ENCODE measurements at places on chromosomes 6 and 20.
A peak's percentile ranks its signal among the peaks of the same experiment; 100 is the strongest.

GRCh38 chr20:62972845-62973745, 20.6 kb downstream of the SLC17A9 start:
- no peak for DNase-seq

- no peak for DNase-seq
These were observed 113.4 kb upstream of the MRPS10 start for GRCh38 chr6:42331019-42331418.

DNA sequence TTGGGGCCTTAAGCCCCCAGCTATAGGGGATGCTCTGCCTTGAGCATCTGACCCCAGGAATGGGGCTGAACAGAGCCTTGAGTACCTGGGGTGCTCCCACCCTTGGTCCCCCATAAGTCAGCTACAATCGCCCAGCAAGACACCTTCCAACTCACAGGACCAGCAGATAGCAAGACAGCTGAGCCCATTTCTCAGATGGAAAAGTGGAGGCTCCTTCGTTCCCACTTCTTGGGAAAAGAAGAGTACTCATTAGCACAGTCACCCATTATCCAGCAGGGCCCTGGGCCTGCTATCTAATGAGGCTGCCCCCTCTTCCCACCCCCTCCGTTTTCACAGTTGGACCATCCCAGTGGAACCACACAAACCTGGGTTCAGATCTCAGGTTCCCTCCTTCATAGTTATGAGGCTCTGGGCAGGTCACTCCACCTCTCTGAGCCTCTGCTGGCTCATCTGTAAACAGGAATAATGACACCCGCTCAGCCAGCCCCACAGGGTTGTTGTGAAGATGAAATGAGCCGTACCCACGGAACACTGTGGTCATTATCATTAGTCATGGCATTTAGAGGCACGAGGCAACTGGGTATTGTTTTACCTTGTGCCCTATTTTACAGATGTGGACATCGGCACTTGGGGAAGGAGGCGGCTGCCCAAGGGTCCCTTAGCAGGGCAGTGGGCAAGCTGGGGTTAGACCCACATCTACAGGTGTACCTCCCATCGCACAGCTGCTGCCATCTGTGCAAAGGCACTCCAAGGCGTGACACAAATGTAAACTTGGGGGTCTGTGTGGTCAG, 4.5 kb downstream of the LPIN3 start:
- no peak for DNase-seq

- DNase-seq = no peak
These were observed 84.5 kb upstream of the QKI start for GRCh38 chr6:163329991-163330390.

GRCh38 chr20:34955231-34956040, at the start of the genes GSS and MYH7B:
Gene GSS, minus strand, starts transcription at chr20:34955806. Its CDS starts 3,954 bp downstream, at chr20:34951852.
Gene MYH7B, plus strand, starts transcription at chr20:34955868. Its CDS starts 22,138 bp downstream, at chr20:34978006.
- peak; percentile 57 for DNase-seq

- no peak for DNase-seq
These were observed 480.7 kb downstream of the RFPL4B start for GRCh38 chr6:112827793-112828192.

DNA sequence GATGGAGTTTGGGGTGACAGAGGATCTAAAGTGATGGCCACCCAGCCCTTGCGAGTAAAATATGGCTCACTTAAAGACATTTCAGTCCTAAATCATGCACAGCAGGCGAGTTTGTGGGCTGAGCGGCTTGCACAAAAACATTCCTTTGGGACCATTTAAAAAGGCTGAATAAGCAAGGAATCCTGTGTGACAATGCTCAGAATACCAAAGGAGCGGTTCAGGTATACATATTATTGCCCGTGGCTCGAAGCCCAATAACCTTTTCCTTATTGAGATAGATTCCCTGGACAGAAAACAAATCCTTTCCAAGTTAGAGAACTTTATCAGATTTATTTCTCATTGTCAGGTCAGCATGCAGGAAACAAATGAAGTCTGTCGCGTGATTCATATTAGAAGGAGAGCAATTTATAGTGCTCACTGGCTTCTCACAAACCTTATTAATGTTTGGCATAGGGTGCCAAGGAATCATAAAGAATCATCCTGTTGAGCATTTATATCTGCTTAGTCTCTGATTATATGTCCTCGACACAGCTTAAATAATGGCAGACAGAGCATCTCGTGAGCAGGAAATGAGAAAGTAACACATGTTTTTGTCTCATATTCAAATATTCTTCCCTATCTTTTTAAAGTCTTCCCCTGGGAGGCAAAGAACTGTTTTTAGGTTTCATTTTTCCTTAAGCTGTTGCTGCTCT, 121.3 kb downstream of the TRMT11 start:
- DNase-seq = no peak

- DNase-seq = no peak
These were observed 933 bp upstream of the APOM start for GRCh38 chr6:31654574-31655348.

GRCh38 chr6:166604328-166604727, 17.9 kb upstream of the RAMACL start:
- no peak for DNase-seq

DNA sequence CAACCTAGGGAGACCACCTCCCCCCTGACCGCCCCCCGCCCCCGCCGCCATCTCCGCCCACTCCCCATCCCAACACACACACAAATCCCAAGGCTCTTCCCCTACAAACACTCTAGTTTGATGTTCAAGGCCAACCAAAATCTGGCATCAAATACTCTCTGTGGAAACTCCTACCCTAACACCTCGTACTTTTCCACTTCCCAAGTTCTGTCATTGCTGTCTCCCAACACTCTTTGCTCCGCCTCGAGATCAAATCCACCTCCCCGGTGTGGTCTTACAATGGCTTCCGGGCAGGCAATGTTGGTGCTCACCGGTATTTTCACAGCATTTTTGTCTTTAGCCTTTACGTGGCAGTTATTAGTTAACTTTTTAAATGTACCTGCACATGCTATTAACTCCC, 4.8 kb upstream of the QKI start:
- no peak for DNase-seq

- no peak for DNase-seq
These were observed 1.1 kb upstream of the SLC35B2 start for GRCh38 chr6:44258325-44258863.

GRCh38 chr6:110681543-110682459, 133.5 kb downstream of the CDK19 start:
- DNase-seq = no peak

- no peak for DNase-seq
These were observed at the start of gene IL22RA2 for GRCh38 chr6:137173501-137173900. Gene IL22RA2, minus strand, starts transcription at chr6:137173644. Its CDS starts 11,895 bp downstream, at chr6:137161749.

- DNase-seq = no peak
These were observed 240.5 kb downstream of the ERMARD start for GRCh38 chr6:169991913-169992312.

- DNase-seq = no peak
These were observed 396.7 kb downstream of the HACE1 start for GRCh38 chr6:104462811-104463599.

- DNase-seq = no peak
These were observed 11.3 kb upstream of the AFDN start for GRCh38 chr6:167815296-167815980.

GRCh38 chr20:32762754-32763201, 593 bp downstream of the DNMT3B start:
- DNase-seq = no peak

DNA sequence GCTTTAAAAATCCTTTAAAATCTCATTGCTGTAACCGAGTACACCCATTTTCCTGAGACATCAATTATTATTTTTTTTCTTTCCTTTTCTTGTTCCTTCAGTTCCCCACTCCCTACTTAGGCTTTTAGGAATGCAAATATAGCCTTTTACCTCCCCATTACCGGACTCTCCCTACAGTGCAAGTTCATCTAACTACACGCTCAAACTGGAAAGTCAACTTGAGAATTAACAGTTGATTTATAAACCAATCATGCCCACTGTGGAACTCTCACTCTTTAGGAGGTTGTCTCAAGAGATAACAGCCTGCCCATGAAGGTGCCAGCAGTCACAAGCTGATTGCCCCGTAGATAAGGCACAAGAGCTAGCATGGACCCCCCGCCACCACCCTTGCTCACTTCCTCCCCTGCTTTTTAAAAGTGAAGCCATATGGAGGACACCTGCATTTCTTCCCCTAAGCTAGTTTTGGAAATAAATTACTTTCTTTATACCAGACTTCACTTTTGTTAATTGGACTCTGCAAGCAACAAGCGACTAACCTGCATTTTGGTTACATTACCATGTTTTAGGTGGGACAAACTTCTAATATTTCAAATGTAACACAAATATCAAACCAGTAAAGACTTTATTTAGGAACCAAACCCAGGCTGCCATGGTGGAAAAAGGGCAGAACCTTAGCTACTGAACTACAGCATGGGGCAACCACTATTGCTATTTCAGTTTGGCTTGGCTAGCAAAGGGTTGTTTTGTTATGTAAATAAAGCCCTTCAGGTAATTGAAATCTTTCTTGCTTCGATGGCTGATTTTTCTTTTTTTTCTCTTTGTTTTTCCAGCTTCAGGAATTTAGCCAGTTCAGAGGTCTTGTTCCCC, 34.9 kb downstream of the UBD start:
- DNase-seq = no peak

DNA sequence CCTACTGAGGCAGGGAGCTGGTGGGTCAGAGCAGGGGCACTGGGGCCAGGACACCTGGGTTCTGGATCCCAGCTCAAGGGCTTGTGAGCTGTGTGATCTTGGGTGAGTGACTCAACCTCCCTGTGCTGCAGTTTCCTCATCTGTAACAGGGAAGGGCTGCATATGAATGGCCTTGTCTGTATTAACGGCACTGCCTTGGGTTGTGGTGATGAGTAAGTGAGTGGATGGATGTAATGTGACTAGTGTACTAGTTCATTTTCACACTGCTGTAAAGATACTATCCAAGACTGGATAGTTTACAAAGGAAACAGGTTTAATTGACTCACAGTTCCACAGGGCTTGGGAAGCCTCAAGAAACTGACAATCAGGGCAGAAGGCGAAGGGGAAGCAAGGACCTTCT, 233.5 kb downstream of the TAF4 start:
- DNase-seq = no peak

- no peak for DNase-seq
These were observed 339.6 kb upstream of the PRDM1 start for GRCh38 chr6:105746509-105746908.

DNA sequence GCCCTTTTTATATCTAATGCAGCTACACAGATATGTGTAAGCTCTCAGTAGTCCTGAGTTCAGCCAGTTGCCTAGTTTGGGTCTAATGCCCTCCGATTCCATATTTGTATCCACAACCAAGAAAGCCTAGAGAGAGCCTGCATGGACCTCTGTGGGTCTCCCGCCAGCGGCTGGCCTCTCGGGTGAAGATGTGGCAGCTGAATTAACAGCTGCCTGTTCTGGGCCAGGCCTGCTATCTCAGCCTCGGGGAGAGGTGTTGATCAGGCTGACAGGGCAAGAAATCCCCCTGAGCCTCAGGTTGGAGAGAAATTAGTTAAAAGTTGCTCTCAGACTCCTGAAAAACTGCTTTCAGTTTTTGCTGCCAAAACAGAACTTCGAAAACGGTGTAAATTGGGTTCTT, 19.8 kb downstream of the PTK7 start:
- no peak for DNase-seq

- DNase-seq = no peak
These were observed 238.6 kb upstream of the RNF217 start for GRCh38 chr6:124723671-124724070.

DNA sequence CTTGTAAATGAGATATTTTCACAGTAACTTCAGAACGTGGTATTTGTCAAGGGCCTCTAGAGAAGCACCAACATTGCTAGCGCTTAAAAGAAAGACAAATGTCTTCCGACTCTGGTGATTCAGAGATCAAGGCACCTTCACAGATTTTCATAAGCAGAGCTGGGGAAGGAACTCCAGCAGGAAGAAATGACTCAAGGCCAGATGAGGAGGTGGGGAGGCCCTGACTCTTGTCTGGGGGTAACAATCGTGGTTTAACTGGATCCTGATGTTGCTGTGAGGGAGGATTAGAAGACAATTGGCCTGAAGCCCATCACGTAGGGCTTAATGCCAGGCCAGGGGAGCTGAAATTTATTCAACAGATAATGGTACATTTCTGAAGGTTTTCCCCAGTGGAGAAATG, 122.9 kb upstream of the QKI start:
- DNase-seq = no peak

DNA sequence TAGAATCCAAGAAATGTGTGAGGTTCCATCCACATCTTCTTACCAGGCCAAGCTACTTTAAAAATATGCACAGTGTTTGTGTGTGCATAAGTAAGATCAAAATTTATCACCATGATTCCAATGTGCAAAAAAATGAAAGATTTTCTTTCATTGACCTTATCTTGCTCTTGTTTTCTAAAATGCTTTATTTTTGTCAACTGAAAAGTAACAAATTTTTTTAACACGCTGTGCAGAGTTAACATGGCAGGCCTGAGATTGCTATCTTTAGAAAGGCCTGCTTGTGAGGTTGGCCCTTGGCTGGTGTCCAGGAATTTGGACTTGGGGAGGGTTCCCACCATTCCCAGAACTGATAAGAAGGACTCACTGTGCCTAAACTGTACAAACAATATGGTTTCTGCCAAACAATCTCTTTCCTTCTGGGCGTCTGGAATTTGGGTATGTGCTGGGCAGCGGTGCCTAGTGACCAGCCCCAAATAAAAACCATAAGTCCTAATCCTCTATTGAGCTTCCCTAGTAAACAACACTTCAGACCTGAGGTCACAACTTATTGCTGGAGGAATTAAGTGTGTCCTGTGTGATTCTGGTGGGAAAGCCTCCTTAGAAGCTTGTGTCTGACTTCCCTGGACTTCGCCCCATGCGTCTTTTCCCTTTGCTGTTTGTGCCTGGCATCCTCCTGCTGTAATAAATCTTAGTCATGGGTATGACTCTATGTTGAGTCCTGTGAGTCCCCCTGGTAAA, 19.8 kb upstream of the MYLIP start:
- DNase-seq = no peak

DNA sequence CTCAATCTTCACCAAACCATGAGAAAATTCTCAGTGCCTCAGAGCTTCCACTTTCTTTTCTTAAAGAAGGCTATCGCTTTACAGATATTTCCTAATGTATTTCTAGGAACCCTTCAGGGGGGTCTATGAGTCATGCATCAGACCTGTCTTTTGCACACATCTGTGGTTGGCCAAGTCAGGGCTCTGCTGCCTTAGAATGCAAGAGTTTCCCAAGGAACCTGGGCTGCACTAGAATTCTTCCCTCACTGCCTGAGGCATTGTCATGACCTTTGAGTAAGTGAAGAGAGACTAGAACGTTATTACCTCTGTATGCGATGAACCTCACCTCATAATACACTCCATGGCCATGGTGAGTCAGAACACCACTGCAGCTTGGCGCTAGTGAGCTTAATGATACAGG, 365.0 kb upstream of the ID4 start:
- DNase-seq = no peak

DNA sequence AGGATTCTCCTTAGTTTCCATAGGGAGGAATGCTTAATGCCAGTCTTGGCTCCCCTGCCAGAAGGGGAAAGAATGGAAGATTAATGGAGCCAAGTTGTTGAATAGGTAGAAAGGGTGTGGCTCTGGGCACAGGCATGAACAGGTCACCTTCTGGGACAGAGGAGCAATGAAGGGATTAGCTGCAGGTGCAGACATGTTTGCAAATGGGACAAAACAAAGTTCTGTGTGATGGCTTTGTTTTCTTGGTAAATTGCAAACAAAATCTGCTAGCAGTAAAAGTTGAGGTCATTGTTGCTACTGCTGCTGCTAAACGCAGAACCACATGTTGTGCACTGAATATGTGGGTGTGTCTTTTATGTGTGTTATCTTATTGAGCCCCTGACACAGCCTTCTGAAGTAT, 93.3 kb downstream of the PERP start:
- no peak for DNase-seq

Data from cortex of kidney (tissue), 1 donor.